CD4-positive, alpha-beta T cell treated with Interferon alpha-2 for 1 hour (primary cell): ENCODE measurements at places on chromosomes 1 and 21.

DNA sequence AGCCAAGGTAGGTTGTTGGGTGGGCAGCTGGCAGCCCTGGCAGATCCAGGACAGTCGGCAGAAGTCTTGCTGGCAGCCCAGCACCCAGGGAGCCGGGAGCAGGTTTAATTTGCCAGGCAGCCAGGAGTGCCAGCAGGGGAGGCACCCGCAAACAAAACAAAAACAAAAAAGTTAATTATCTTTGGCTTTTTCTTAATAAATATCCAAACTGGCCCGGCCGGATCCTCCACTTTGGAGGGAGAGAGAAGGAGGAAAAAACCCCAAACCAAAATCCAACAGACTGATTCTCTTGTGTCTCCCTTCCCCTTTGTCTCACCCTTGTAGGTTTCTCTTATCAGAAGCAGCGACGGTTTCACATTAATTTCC, 97.0 kb downstream of the CASZ1 start:
- DNase-seq, result no peak

- DNase-seq, result no peak
Observed at GRCh38 chr1:115186711-115187265, 97.5 kb upstream of the TSPAN2 start.

- DNase-seq, result no peak
Observed at GRCh38 chr1:46645815-46646214, 22.3 kb downstream of the ATPAF1 start.

DNA sequence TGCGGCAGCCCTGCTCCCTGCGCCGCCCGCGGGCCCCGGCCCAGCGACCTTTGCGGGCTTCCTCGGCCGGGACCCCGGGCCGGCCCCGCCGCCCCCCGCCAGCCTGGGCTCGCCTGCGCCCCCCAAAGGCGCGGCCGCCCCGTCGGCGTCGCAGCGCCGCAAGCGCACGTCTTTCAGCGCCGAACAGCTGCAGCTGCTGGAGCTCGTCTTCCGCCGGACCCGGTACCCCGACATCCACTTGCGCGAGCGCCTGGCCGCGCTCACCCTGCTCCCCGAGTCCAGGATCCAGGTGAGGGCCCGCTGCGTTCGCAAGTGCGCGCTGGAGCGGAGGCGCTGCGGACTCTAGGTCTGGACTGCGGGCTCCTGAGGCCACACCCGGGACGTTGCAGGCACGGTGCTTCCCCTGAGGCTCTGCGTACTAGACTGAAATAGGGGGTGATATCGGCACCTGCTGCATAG, 351 bp downstream of the MIXL1 start:
- DNase-seq, result peak; percentile 8

DNA sequence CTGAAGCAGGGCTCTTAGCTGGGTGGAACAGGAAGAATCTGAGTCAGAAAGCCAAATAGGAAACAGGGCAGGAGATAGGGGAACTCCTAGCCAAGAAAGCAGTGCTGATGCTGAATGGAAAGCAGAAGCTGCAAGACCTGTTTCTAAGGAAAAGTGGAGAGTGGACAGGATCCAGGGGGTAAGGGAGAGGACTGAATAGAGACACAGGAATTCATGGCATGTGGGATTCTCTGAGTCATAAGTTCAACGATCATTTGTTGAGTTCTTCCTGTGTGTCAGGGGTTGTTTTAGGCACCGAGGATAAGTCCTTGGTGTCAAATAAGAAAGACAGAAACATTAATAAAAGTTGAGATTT, 153.8 kb upstream of the FGGY start:
- DNase-seq, result no peak

DNA sequence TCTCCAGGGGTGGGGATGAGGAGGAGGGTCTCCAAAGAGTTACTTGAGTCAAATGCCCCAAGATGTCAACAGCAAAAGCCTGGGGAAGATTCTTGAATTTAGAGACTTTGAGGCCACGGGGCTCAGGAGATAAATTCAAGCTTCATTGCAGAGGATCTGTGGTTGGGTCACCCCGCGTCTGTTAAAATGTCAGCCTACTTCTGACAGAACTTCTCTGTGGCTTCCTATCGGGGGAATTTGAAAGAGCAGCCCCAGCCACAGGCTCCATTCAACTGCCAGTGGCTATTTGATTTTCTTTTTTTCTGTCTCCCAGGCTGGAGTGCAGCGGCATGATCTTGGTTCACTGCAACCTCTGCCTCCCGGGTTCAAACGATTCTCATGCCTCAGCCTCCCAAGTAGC, 62.5 kb upstream of the EFHD2 start:
- no peak for DNase-seq

DNA sequence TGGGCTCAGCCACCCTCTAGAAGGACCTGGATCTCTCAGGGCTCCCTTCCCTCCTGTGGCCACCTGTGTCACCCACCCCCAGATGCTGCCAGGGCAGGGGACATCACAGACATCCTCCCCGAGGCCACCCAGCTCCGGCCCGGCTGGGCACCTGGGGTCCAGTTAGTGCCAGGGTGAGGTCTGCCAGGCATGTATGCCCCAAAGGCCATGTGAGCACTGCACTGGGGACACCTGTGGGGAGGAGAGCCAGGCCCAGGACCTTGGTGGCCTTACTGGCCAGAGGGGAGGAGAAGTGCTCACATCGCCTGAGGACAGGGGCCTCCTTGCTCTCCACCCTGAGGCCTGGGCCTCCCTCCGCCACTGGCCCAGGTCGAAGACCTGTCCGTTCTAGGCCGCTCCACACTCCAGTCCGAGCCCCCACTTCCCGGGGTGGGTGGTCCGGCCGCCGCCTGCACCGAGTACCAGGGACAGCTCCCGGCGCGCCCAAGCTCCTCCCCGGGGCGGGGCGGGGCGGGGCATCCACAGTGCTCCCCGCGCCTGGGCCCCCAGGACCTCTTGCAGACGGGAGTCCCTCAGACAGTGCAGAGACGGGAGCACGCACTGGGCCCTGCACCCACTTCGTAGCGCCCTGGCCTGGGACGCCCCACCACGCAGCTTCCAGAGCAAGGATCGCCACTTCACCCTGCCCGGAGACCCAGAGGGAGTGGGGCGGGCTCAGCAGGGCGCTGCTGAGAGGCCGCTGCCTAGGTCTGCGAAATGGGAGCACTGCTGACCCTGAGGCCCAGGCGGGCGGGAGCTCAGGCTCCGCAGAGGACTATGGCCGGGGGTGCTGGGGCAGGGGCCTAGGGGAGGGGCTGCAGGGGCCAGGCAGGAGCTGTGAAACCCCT, 34.3 kb upstream of the CCDC27 start:
- no peak for DNase-seq

DNA sequence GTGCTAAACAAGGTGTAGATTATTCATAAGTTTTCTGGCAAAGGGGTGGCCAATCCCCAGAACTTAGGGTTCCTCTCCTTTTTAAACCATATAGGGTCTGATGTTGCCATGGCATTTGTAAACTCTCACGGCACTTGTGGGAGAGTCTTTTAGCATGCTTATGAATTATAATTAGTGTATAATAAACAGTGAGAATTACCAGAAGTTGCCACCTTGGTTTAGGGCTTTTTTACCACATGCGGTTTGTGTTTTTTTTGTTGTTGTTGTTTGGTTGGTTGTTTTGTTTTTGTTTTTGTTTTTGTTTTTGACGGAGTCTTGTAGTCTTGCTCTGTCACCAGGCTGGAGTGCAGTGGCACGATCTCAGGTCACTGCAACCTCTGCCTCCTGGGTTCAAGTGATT, 8.9 kb upstream of the LAX1 start:
- DNase-seq, result peak; percentile 28

- DNase-seq, result no peak
Observed at GRCh38 chr21:26025536-26026512, 144.7 kb downstream of the APP start.

DNA sequence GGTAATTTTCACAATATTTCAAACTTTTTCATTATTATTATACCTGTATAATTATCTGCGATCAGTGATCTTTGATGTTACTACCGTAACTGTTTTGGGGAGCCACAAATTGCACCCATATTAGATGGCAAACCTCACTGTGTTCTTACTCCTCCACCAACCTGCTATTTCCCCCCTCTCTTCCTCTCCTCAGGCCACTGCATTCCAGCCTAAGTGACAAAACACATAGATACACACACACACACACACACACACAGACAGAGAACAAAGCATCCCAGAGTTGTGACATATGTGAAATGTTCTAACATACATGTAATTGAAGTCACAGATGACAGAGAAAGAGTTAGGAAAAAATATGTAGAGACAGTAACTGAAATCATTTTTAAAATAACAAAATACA, 18.5 kb downstream of the COP1 start:
- DNase-seq, result no peak

DNA sequence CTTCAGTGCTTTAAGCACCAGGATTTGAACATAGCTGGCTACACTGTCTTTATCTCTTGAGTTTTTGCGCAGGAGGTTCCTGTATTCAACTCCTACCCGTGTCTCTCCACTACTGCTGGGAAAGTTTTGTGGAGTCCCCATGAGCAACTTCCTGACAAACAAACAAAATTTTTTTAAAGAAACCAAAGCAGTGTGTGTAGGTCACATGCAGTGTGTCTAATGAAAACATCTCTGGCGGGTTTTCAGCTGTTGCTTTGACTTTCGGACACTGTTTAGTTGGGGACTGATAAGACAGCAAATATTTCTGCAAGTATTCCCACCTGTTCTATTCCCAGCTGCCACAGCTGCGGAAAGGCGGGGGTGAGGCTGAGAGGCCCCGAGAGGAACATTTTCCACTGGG, 2.0 kb downstream of the PSEN2 start:
- DNase-seq, result no peak

- DNase-seq, result no peak
Observed at GRCh38 chr1:85135392-85135798, 65.4 kb downstream of the SYDE2 start.

- DNase-seq, result no peak
Observed at GRCh38 chr1:53696571-53696970, 42.4 kb downstream of the GLIS1 start.

DNA sequence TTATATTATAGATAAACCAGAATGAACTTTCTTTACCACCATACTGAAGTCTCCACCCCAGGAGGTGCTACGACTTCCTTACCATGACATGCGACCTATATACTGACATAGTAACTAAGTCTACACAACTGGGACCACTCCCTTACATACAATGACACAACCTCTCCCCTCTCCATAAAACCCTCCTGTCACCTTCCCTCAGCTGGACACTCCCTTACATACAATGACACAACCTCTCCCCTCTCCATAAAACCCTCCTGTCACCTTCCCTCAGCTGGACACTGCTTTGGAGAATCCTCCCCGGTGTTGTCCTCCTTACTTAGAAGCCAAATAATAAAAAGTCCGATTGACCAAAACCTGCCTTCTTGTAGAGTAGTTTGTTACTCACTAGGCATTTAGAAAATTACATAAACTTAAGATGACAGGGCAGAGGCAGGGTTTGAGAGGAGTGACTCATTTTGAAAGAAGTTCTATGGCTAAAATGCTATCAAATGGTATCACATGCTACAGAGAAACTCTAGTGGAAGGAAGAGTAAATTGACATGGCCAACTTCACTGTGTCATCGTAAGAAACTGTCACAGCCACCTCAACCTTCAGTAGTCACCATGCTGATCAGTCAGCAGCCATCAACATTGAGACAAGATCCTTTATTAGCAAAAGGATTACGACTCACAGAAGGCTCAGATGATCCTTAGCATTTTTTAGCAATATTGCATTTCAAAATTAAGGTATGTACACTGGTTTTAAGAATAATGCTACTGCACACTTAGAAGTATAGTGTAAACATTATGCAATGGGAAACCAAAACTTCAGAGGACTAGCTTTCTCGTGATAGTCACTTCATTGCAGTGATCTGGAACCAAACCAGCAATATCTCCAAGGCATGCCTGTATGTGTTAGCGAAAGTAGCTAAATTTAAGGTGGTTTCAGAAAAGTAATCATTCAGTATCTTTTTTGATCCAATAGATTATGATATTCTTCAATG, 56.4 kb downstream of the AHCTF1 start:
- no peak for DNase-seq

GRCh38 chr1:203454986-203455471, 20.6 kb upstream of the PRELP start:
- no peak for DNase-seq

- no peak for DNase-seq
Observed at GRCh38 chr1:24600551-24600950, 42.6 kb upstream of the SRRM1 start.

DNA sequence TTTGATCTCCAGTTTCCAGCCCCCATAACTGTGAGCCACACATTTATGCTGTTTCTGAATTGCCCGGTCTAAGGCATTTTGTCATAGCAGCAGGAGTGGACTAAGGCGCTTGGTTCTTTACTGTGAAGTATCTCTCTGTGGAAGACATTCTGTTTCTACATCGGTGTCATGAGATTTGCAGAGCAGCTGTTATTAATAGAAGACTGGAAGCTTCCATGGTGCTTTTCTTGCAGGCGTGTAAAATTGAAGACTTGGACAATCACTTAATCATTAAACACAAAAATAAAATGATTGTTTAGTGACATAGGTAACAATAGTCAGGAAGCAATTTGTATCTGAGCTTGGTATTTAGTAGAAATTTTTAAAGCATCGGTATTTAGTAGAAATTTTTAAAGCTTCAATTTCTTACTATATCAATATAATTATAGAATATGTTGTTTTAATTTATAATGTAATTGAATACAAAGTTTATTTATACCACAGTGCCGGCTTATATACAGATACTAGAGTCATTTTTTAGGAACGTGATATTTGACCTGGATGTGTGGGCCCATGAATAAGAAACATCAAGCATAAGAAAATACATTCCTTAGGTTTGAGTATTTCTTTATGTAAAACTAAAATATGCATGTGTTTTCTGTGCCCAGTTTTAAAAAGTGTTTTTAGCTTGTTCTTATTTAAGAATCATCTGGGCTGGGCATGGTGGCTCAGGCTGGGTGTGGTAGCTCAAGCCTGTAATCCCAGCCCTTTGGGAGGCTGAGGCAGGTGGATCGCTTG, 60.6 kb upstream of the COL6A1 start:
- DNase-seq, result no peak

- peak; percentile 2 for DNase-seq
Observed at GRCh38 chr1:203402629-203403337, 51.9 kb upstream of the FMOD start.

DNA sequence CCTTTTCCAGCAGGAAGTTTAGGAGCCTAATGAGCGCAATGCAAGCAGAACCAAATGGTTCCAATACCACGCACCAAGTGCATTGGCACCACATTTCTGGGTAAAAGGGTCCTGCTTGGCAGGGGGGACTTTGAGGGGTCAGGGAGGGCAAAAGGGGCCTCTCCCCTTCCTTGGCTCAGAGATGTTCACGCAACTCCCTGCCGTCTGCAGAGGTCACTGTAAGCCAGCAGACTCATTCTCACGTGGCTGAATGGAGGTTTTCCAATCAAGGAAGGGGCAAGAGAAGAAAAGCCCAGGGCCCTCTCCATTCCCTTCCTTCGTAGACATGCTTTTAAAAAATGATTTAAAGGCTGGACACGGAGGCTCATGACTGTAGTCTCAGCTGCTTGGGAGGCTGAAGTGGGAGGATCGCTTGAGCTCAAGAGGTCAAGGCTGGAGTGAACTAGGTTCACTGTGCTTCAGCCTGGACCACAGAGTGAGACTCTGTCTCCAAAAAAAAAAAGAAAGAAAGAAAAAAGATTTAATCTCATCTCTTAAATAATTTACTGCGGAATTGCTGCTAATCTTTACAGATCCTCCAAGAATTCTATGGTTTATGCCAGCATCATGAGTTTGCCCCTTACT, 80.3 kb downstream of the RUNX3 start:
- DNase-seq, result peak; percentile 41

- no peak for DNase-seq
Observed at GRCh38 chr1:180230416-180230790, 339 bp downstream of the LHX4 start.

GRCh38 chr1:187648091-187648490, 819.3 kb downstream of the PLA2G4A start:
- DNase-seq, result no peak

- no peak for DNase-seq
Observed at GRCh38 chr21:18274370-18274769, 29.7 kb downstream of the CHODL start.
